Inflammatory macrophage (primary cell): ENCODE measurements at places on chromosomes 3 and 15.

- DNase-seq = peak; percentile 96
Measured at GRCh38 chr15:52227456-52227855, 36.3 kb upstream of the GNB5 start.

GRCh38 chr3:1179146-1179545 is 86.3 kb downstream of the CNTN6 start:
- no peak for DNase-seq

GRCh38 chr3:181230258-181230657 is 240.7 kb upstream of the DNAJC19 start:
- no peak for DNase-seq

DNA sequence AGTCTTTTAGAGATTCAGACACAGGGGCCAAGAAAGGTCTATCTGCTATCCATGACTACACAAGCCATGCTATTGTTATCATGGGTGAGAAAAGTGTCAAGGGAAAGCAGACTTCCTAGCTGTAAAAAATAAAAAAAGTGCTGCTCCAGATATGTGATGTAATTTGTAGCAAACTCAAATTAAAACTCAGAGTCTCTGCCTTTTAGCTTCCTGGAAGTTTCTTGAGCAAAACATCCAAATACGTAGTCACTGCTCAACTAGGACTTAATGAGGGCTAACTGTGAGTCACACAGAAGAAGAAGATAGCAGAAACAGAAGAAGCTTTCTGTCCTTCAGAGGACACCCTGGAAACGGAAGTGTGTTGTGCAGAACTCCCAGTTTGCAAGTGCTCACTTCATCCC is 393.4 kb upstream of the NR2F2 start:
- no peak for DNase-seq

DNA sequence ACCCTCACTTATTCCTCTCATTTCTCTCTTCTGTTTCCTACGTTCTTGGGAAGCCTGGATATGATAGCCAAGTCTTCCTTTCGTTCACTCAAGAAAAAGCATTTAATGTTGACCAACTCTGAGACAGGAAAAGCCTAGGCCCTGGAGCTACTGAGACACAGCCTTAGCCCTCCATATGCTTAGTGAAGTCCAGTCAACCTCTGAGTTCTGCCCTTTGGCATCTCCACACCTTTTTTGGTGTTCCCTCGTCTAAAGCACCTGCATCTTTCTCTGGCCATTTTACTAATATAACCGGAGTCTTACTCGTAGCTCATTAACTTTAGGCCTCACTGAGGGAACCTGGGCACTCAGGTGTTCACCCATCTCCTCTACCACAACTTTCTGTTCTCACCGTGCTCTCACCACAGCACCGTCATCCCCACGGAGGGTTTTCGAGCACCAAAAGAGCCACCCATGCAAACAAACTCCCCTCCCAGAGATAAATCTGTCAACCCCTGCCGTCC is 632 bp downstream of the MTHFS start:
- peak; percentile 12 for DNase-seq

GRCh38 chr15:96703794-96704550 is 373.5 kb downstream of the NR2F2 start:
- DNase-seq = no peak

DNA sequence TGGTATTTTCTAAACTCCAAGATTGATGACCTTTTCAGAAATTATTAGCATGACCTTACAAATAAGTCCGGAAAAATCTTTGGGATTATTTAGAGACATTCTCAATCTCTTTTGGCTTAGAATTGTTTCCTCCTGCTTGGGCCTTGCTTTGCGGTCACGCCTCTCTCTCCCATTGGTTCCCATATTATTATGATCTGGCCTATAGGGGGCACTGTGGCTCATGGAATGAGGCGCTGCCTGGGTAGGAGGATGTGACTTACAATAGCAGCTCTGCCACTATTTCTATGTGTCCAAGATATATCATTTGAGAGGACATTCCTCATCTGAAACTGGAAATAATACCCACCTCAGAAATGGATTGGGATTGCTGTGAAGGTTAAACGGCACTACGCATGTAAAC is 464.9 kb downstream of the MFSD1 start:
- peak; percentile 2 for DNase-seq

- DNase-seq = no peak
Measured at GRCh38 chr15:101122266-101122665, 129.6 kb downstream of the CHSY1 start.

DNA sequence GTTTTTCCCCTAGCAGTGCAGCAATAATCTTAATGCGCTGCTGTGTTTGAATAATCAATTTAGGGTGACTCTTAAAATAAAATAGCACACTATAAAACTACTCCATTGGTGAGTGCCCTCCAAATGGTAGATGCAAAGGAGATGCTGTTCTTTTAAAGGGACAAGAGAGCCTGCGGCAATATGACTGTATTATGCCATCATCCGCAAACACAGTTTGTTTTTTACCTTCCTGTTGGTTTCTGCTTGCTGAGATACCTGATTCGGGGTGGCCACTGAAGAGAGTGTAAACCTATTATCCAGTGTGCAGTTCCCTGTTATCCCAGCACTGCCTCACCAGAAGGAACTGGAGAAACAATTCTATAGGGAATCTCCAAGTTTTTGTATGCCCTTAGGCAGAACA is 523.1 kb upstream of the TGFBR2 start:
- DNase-seq = no peak

DNA sequence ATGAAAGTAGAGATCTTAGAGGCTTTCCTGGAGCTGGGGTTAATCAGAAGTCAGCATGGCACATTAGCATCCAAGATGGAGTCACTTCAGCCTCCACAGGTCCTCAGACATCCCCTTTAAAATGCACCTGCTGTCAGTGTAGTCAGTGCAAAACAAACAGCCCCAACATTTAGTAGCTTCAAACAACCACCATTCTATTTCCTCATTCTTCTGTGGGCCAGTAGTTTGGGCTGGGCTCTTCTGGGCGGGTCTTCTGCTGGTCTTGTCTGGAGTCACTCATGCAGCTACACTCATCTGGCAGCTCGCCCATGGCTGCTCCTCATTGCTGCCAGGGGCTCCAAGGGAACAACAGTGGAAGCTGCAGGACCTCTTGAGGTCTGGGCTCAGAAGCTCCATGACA is 99.9 kb downstream of the TLE3 start:
- no peak for DNase-seq

DNA sequence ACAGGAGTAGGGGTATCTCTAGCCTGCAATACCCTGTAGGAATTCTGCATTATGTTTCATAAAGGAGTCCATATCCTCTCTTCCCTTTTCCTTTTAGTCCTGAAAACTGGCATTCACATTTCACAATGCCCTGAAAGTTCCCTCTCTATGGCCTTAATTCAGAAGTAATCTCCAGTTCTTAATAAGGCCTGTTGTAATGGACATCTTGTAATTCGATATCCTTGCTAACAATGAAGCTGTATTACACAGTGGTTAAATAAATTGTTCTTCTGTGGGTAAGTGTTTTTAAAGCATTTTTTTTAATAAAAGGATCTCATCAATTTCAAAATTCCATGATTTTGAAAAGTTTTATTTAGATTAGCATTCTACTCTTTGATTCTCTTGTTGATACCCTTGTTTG is 34.3 kb upstream of the NEO1 start:
- DNase-seq = no peak

DNA sequence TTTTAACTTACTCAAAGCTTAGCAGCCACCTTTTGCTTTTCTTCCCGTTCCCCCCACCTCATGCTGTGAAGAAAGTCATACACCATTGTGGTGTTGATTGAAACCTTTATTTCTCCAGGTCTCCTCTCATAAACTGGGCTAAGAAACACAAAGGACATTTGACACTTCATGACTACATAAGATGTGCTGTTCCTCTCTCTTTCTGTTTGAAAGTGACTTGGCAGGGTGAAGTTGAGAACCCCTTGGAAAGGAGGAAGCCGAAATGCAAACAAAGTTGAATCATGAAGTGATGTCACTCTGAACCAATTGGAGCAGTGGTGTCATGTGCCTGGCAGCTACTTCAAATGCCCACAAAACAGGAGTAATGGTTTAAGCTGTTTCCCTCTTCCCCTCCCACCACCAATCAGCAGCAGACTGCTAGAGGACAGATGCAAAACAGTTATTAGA is 174.7 kb downstream of the IGF1R start:
- peak; percentile 87 for DNase-seq

DNA sequence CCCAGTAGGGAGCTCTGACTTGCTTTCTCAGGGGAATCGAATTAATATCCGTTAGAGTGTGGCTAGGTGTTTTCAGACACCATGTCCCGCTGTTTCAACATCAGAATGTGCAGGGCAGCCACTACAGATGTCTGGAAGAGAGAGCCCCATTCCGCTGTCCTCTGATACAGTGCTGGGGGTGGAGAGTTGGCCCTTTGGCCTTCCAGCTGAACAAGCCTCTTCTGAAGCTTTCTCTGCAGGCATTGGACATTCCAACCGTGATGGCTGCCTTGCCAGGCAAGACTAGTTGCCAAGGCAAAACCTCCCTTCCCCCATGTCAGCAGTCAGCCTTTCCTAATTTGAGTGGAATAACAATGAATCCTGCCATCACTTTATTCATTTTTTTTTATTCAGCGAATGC is 1.5 kb downstream of the FAH start:
- no peak for DNase-seq

DNA sequence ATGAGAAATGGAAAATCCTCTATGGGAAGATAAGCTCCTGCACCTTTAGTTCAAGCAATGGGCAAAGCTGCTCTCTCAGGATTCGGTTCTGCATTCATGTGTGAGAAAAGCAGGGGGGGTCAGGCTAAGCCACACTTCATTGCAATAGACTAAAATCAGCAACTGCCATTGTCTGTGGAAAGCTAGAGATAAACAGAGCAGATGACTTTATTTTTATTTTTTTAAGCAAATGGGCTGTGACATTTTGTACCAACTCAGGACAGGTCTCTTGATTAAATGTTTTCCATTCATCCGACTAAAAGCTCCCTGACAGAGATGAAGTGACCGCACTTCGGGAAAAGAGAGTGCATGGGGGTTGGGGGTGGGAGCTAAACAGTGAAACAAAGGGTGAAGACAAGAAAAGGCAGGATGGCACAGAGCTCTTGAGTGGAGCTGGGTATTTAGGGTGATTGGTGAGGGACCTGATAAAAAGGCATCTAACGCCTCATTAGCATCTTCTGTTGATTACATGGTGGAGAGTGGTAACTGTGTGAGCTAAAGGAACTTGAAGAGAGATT is 987.4 kb downstream of the TUSC7 start:
- no peak for DNase-seq

DNA sequence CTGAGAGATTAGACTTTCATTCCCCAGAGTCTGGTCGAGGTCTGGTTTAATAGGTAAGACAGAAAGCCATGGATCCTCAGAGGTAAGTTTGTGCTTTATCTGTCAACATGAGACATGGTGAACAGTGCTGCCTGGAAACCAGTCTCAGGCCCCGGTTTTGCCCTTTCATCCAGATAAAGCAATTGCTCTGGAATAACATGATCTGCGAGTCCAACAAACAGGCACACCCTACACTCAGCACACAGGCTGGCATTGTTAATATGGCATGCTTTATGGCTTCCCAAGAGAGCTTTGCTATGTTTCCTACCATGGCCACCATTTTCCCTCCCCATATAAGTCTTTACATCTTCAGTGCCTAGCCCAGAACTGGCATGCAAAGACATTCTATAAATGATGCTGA is 30.1 kb upstream of the MNS1 start:
- no peak for DNase-seq
